WTC11 (cell line): ENCODE measurements at places on chromosomes 11 and 22. TPM values are rescaled to one million over a fixed set of nuclear protein-coding genes. Genes with fewer than 3 reads are reported as not detected.

Gene OR2D3
- total RNA-seq: not detected in 3 replicates

Gene EEF1G
- total RNA-seq: 1,667 to 1,857 TPM (median 1,846 TPM) in 3 replicates

Gene CRKL
- 113 to 115 TPM (median 114 TPM) in 3 replicates for total RNA-seq

Gene PATE2
- not detected in 3 replicates for total RNA-seq

GRCh38 chr11:131875611-131876010 is 505.2 kb downstream of the NTM start:
- no peak for DNase-seq

DNA sequence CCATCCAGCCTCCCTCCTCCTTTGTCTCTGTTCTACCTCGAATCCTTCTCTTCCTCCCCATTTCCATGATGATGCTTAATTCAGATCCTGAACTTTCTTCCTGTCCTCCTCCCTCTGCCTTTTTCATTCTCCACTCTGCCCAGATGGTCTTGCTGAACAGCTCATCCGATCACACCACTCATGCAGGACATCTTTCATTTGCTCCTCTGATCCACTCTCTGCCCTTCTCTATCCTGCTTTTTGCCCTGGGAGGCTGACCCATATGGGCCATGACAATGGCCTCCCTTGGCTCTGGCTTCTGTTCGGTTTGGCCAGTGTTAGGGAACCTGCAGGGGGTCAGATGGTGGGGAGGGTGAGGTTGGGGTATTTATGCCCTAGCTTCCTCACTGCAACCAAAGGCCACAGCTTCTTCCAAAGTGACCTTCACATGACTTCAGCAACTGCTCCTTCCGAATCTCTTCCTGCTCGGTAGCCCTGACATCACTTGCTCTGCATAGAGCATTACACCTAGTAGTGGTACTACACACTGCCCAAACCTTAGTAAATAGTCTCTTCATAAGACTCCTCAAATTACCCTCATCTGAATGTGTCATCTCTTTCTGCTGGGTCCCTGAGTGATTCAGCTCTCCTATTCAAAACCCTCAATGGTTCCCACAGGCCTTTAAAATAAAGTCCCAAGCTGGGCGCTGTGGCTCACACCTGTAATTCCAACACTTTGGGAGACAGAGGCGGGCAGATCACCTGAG is 32.7 kb upstream of the MICAL2 start:
- DNase-seq: no peak

GRCh38 chr11:100630898-100631297 is 56.2 kb upstream of the ARHGAP42 start:
- no peak for DNase-seq

DNA sequence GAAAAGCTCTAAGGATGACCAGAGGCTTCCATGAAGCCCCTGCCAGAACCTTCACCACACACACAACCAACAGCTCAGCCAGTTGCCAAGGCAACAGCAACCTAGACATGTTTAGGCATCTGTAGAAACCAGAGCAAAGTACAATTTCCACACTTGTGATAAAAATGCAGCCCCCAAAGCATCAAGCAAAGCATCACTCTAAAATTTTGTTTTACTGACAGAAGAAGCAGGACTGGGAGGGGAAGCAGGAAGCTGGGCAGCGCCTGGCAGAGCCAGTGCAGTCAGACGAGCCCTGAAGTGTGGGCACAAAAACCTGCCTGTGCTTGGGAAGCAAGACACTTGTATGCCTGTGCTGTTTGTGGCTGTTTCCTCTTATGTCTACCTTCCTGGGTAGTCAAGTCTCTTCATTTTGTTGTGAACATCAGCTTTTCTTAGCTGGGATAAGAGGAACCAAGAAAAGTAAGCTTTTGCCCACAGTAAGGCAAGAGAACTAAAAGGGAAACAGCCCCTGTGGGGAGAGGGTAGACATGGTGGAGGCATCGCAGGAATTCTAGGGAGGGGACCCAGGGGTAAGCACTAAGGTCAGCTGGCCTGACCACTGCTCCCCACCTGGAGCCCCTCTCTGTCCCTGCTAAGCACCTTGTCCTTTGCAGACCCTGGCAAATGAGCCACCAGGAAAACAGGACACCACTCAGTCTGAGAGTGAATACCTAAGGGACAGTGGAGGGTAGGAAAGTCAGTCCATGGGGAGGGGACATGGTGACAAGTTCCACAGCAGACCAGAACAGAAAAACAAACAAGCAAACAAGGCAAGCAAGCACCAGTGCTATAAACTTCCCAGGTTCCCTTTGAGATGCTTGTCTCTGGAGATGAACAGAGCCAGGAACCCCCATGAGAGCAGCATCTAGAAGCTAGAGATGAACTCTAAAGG is 13.4 kb downstream of the PACSIN2 start:
- no peak for DNase-seq

- DNase-seq: no peak
Observed at GRCh38 chr11:123448823-123449222, 18.8 kb downstream of the GRAMD1B start.

DNA sequence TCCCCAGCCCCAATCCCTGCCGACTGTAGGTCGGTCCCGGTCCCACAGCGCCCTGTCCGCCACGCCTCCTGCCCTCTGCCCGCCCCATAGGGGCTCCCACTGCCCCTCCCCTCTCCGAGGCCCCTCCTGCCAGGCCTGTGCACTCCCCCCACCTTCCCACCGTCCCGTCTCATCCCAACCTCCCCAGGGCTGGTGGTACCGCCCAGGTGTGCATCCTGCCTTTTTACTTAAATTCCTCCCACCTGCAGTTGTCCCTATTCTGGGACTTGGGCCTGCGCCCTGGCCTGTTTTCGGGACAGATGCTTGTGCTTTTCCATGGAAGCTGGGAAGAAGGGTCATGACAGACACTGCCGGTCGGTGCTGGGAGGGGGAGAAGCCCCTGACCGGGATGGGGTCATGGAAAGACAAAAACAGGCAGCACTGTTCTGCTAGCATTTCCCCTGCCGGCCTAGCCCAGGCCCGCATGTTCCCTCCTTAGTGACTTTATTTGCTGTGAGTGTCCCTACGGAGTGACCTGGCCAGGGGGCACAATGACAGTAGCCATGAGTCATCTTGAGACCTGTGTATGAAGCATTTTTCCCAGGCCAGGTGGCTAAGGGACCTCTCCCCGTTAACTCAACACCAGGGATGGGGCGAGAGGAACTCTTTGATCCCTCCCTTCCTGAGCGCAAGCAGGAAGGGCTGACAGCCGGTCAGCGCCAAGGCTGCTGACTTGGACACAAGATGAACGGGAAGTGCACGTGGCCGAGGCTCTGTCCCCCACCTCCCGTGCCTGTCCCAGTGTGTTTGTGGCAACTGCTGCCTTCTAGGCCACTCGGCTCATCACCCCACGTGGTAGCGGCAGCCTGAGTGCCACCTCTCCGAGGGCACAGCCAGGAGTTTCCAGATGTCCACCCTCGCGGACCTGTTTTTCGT is 7.1 kb downstream of the TBX1 start:
- peak; percentile 70 for DNase-seq

GRCh38 chr11:22444076-22444475 is 105.9 kb downstream of the SLC17A6 start:
- DNase-seq: no peak

GRCh38 chr11:70429428-70429705 is 31.0 kb downstream of the CTTN start:
- DNase-seq: no peak

GRCh38 chr11:10696468-10697322 is 3.1 kb upstream of the IRAG1 start:
- DNase-seq: no peak

DNA sequence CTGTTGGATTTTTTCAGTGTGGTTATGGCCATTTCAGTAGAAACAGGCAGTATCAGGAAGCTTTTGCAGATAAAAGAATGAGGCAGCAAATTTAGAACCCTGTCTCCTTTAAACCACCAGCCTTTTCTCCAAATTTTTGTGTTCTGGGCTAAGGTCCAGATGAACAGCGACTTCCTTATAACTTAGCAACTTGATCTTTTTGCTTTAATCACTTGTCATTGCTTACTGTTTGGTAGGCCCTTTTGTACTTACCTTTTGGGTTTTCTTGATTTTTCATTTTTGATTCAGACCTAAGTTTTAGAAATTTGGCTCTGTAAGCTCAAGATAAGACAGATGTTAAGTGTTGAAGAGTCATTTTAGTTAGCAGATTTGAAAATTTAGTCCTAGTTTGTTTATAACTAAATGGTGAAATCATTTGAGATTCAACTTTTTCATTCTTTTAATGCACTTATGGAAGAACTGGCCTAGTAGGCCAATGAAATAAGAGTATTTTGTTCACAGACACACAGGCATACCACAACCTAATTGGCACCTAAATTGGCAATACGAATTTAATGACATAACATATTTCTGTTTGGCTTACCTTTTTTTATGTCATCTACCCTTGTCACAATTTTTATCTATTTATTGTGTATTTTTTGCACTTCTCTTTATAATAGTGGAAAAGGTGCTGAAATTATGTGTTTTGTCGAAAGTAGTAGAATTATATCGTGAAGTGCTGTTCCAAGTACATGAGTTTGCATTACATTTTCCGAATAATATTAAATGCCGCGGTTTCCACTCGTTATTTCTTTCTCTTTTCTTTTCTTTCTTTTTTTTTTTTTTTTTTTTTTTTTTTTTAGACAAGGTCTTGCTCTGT is 2.1 kb downstream of the RTN3 start:
- DNase-seq: no peak

DNA sequence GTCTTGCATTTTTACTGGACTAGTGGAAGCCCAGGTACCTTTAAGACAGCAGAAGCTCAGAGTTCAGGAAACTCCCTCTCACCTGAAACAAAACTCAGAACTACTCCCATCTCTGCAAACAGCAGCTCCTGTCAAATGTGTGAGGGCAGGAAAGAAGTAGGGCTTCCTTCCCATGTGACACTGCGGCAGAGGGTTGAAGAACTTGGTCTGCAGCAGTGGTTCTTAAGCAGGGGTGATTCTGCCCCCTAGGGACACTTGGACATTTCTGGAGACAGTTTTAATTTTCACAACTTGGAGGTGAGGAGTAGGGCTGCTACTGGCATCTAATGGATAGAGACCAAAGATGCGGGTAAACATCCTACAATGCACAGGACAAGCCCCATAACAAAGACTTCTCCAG is 63.4 kb downstream of the RCN1 start:
- no peak for DNase-seq

DNA sequence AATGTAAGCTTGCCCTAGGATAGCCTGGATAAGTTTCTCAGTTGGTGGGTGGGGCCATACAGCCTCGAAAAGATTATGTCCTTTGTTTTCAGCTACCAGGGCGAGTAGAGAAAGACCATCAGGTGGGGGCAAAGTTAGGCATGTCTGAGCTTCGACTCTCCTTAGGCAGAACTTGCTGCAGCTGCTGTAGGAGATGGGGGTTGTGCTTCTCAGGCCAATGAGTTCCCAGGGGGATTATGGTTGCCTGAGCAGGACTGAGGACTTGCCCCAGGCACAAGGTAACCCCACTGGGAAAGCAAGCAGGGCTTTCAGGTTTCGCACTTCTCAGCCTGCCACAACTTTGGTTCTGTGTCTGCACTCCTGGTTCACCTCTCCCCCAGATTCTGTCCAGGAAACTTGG is 173.4 kb upstream of the SESN3 start:
- no peak for DNase-seq

DNA sequence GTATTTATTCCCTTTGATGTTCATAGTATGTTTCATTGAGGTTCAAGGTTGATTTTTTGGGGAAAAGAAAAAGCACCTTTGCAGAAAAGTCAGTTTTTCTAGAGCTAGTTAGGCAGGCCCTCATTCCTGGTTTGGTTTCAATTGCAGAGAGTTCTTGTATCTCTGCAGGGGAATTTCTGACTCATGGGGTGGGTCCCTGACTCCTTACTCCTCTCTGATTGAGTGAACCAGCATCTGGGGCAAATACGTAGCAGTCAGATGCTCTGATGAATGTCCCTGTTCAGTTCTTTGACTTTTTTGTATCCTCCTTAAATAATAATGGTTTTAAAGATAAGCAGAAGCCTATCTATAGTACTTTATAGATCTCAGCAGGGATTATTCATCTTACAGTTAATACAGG is 7.7 kb upstream of the NCR3LG1 start:
- DNase-seq: no peak

- no peak for DNase-seq
Observed at GRCh38 chr11:118264569-118265465, 720 bp upstream of the MPZL2 start.

DNA sequence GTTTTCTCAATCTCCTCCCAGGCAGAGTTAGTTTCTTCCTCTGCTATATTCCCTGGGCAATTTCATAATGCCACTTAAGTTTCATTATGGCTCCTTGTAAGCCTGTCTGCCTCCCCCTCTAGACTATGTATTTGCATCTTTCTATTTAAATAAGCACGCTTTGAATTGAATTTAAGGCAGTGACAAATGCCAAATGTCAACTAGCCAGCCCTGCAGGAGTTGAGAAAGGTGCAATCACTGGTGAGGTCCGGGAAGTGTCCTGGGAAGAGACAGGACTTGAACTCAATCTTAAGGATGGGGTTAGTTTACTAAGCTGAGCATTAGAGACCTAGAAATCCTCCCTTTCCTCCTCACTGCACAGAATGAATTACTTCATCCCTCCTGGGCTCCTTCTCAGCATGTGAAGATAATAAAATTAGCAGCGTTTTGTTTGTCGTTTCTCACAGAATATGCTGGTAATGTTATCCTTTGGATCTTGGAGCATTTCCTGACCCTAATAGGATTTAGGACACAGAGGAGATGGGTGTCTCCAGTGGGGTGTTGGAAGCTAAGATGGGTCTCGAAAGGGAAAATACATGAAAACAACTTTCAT is 1.6 kb downstream of the TCP11L1 start:
- no peak for DNase-seq

DNA sequence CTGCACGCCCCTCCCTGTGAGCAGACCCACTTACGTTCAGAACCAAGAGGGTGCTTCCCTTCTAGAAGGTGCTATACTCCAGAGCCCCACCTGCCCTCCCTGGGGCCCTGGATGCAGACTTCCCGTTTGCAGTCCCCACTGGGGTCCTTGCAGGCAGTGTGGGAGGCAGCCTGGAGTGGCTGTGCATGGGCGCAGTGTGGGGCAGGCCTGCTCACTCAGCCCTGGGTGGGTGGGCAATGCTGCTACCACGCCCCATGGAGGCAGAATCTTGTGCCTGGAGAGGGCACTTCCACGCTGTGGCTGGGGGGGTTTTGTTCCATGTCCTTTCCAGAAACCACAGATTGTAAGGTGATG is 116.2 kb downstream of the KCNQ1OT1 start:
- DNase-seq: no peak

GRCh38 chr11:11798586-11799438 is 43.0 kb upstream of the USP47 start:
- peak; percentile 84 for DNase-seq

DNA sequence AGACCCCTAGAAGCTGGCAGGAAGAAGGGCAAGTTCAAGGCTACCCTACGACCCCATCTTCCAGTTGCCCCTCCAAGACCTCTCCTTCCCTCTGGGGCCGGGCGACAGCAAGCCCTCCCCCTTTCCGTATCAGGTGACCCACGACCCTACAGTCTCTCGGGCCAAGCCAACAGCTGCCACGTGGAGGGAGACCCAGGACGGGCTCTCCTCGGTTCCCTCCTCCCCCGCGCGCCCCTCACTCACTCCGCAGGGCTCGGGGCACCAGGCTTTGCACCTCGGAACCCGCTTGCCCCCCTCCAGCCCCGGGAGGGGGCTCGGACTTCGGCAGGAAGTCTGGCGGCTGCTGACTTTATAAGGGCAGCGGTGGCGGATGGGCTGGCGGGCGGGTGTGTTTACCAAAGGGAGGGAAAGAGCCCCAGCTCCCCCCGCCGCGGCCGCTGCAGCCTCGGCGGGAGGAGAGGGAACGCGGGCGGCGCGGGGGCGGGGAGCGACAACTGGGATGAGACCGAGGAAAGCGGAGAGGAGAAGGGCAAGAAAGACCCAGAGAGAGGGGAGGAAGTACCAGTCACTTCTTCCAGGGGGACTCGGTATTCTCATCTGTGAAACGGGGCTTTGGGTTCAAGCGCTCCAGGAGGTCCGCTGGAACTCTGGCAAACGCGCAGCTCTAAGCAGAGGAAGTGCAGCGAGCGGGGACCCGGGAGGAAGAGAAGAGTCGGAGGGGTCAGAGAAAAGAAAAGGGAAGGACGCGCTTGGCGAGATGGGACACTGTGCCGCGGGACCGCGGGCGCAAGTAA is 767 bp downstream of the SLC43A1 start:
- peak; percentile 56 for DNase-seq
